RKO (cell line): ENCODE measurements at places on chromosomes 16 and 17.
A peak's percentile ranks its signal among the peaks of the same experiment; 100 is the strongest.

DNA sequence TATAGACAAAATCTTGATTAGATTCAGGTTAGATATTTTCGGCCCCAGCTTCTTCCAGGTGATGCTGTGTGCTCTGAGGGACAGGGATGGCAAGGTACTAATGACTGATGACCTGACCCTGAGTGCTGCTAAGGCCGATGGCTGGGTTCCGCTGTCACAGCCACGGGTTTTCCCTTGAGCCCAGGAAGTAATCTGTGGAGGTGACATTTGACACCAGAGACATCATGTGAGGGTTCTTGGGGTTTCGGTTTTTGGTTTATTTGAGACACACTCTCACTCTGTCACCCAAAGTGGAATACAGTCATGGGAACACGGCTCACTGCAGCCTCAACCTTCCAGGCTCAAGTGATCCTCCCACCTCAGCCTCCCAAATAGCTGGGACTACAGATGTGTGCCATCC is 9.8 kb downstream of the OTOP3 start:
- DNase-seq = no peak

GRCh38 chr17:36461330-36462110 is 25.0 kb upstream of the ZNHIT3 start:
- DNase-seq = no peak

GRCh38 chr17:58324409-58325288 is 3.9 kb downstream of the TSPOAP1 start:
- DNase-seq = no peak

DNA sequence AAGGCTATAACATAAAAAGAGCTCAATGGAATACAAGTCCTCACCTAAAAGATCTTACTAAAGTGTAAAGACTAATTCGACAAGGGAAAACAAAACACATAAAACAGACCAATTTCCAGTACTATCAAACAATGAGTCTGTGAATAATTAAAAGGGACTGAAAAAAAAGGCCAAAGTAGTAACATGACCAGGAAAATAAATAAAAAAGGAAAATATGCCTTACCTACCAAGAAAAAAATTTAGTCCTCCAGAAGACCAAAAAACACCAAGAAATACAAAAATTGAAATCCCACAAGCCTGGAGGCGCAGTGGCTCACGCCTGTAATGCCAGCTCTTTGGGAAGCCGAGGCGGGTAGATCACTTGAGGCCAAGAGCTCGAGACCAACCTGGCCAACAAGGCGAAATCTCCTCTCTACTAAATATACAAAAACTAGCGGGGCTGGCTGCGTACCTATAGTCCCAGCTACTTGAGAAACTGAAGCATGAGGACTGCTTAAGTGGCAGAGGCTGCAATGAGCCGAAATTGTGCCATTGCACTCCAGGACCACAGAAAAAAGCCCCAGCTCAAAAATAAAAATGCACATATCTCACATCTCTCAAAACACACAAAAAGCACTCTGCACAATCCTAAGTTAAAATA is 60.8 kb downstream of the TEX14 start:
- no peak for DNase-seq

GRCh38 chr16:54316095-54316889 is 29.7 kb upstream of the IRX3 start:
- DNase-seq = no peak

DNA sequence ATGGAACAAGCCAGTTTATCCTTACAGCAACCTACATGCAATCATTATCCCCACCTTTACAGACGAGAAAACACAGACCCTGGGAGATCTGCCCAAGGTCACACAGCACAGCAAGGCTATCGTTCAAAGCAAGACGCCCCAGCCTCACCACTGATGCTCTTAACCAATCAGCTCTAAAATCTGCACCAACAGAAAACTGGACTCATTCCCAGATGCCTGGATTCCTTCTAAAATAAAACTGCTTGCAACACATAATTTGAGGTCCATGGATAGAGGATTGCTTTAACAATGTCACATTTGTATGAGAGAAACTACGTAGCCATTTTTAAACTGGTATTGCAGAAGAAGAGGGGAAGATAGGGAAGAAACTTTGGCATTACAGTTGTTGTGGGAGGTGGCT is 6.8 kb downstream of the COTL1 start:
- DNase-seq = no peak

DNA sequence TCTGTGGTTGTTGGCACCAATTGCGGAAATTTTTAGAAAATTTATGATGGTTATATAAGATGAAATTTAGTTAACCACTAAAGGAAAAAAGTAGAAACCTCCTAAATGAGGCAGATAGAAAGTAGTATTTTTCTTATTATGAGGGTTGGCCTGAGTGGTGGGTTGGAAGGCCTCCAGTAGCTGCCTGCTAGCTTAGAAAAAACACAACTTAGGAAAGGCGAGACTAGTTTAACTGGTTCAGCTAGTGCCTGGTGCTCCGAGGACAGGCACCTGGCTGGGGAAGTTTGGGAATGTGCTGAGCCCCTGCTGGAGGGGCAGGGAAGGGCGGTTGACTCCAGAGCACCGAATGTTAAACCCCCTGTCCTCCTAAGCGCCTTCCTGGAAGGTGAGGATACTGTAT is 19.9 kb downstream of the LDHD start:
- DNase-seq = no peak

DNA sequence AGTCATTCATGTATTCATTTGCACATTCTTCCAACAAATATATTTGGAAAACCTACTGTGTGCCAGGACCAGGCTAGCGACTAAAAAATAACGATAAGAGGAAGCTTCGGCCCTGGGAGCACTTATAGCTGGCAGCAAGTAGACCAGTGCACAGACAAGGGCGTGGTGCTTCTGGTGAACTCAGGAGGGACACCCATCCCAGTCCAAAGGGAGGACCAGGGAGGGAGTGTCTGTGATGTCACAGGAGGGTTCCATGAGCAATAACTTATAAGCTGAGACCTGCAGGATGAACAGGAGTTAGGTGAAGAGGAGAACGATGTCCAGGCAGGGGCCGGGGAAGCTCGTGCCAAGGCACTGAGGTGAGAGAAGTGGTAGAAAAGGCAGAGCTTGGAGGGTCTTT is 17.4 kb upstream of the PHOSPHO1 start:
- DNase-seq = no peak

DNA sequence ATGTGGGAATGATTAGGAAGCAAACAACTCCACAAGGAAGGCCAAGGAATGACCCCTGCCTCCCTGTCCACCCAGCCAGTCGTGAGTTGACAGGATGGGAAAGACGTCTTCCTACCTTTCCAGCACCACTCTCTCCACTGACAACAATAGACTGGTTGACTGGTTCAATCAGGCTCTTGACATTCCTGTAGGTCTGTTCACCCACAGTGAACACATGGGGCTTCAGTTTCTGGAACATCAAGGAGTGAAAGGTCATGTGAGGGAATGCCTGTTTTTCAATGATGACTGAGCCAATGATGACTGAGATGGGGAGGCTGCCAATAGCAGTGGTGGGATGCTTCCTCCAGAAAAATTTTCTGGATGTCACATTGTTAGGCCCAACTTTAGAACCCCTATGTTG is 9.6 kb downstream of the MYO19 start:
- DNase-seq = no peak

DNA sequence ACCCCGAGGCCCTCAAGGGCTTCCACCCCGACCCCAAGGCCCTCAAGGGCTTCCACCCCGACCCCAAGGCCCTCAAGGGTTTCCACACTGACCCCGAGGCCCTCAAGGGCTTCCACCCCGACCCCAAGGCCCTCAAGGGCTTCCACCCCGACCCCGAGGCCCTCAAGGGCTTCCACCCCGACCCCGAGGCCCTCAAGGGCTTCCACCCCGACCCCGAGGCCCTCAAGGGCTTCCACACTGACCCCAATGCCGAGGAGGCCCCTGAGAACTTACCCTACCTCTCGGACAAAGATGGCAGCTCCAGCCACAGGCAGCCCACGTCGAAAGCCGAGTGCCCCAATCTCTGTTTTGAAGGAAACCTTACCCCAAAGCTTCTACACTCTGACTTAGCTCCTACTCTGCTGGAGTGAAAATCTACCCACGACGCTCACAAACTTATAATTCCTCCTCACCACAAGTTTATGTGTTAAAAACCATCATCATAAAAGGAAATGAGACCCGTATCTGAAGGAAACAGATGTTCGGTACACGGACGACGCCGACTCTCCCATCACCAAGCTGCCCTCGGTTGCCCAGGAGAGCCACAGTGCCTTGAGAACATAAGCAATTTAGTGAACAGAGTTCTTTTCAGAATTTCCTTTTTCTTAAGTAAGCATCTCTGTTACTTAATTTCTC is 61.2 kb upstream of the RPH3AL start:
- DNase-seq = no peak

DNA sequence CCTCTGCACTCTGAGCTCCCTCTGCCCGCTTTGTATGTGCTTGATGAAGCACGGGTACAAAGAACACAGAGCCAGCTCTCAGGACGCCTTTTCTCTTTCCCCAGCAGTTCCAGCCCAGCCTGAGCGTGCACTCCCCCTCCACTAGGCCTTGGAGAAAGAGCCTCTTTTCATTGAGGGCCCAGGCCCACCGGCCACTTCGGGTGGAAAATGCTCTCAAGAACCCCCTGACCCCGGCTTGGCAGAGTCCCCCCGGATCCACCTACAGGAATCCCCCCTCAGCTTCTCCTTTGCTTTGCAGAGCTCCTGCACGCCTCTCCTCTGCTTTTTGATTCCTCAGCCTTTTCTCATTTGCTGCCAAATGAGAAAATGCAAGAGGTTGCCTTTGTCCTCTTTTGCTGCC is 30.2 kb downstream of the MRC2 start:
- DNase-seq = no peak

GRCh38 chr16:71345031-71345430 is 13.5 kb upstream of the CALB2 start:
- DNase-seq = no peak

- no peak for DNase-seq
These were observed 16.1 kb downstream of the MGRN1 start for GRCh38 chr16:4640572-4641305.

DNA sequence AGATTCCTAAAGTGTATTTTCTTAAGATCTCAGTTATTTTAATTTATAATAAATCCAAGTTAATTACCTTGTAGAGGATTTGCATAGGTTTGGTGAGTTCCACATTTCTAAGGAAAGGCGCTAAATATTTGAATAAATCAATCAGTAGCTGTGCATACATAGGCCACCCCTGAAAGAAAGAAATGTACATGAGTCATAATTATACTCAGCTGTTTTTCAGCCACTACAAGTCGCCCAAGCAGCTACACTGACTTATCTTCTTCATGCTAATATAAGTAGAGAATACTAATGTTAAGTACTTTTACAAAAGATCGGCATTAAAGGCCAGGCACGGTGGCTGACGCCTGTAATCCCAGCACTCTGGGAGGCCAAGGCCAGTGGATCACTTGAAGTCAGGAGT is 14.9 kb downstream of the SETD6 start:
- no peak for DNase-seq

GRCh38 chr16:88758227-88758943 is 26.6 kb downstream of the PIEZO1 start:
- DNase-seq = no peak

- no peak for DNase-seq
These were observed 14.2 kb downstream of the RNF112 start for GRCh38 chr17:19424934-19425868.

GRCh38 chr17:64491034-64491860 is 5.6 kb downstream of the POLG2 start:
- DNase-seq = no peak

- DNase-seq = no peak
These were observed 22.6 kb downstream of the TBX2 start for GRCh38 chr17:61422116-61422799.

- DNase-seq = no peak
These were observed 688.2 kb upstream of the SOX9 start for GRCh38 chr17:71432378-71433315.

GRCh38 chr16:1099189-1100083 is 3.4 kb upstream of the C1QTNF8 start:
- DNase-seq = no peak

DNA sequence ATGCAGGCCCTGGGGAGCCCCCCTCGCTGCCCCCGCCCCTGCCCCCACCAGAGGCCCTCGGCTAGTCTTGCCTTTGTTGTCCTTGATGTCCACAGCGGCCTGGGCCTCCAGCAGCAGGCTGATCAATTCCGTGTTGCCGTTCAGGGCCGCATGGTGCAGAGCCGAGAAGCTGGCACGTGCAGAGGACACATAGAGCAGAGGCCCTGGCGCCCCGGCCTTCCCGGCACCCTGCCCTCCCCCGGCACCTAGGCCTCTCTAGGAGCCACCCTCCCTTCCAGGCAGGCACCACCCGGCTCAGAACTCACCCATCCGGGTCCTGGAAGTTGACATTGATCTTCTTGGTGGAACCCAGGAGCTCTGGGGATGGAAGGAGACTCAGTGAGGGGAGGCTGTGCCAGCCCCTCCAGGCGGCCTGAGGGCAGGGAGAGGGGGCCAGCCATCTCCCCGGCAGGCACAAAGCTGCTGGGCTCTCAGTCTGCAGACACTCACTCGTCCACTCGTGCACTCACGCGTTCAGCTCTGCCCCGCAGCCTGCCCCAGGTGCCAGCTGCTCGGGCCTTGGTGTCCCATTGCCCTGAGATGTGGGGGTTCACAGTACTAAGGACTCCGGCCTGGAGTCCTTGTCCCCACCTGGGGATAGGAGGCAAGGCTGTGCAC is 6.3 kb downstream of the CASKIN1 start:
- no peak for DNase-seq

GRCh38 chr16:89111263-89111662 is 17.6 kb downstream of the ACSF3 start:
- DNase-seq = no peak

GRCh38 chr17:68707031-68707430 is 105.9 kb upstream of the FAM20A start:
- DNase-seq = peak; percentile 21

GRCh38 chr16:50611332-50611934 is 63.2 kb downstream of the NKD1 start:
- peak; percentile 49 for DNase-seq

DNA sequence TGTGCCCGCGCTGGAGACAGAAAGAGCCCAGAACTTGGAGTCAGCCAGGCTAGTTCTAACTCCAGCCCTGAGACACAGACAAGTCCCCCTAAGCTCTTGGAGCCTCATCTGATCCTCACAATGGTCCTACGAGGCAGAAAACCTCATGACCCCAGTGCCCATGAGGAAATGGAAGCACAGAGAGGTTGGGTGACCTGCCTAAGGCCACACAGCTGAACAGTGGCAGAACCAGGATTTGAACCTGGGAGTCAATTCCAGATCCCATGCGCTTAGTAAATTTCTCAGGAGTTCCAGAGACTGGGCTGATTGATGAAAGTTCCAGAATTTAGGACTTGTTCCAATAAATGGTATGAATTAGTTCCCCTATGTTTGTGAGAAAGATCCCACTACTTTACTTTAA is 39.0 kb upstream of the LITAF start:
- no peak for DNase-seq

DNA sequence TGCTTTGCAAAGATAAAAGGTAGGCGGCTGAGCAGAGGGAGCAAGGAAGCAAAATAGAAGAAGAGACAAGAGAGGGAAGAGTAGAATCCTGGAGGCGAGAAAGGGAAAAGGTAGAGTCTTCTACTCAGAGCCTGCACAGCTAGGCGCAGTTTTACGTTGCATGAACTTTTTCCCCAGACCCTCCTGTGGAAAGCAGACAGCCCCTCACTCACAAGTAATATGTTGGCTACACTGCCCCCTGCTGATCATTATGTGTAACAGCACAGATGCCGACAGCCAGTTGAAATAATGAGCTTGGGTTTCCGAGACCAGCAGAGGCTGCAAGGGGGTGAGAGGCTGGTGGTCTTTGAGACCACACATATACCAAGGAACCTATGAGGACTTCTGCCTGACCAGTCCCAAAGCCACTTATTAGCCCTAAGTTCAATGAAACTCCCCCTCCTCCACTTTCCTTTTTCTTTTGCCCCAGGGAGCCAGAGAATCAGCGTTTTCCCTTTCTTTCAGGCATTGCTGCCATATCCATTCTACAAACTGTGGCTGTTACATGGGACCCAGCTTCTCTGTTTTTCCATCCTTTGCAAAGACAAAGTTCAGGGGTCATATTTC is 22.5 kb upstream of the CMTR2 start:
- DNase-seq = no peak
